AG08395 (cell line): ENCODE measurements at places on chromosomes 3 and 15.

DNA sequence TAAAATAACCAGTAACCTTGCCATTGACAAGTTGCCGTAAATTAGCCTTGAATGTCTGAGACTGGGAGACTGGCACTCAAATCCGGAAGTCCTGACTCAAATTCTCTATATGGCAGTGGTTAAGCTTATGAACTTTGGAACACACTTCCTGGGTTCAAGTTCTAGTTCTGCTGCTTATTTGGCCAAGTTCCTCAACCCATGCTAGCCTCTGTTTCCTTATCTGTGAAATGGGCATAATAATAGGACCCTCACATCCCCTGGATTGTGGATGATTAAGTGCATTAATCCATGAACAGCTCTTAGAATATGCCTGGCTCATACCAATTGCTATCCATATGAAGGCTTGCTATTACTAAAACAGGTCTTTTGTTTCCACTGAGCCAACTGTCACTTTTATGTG is 311.5 kb downstream of the EDEM1 start:
- no peak for DNase-seq

DNA sequence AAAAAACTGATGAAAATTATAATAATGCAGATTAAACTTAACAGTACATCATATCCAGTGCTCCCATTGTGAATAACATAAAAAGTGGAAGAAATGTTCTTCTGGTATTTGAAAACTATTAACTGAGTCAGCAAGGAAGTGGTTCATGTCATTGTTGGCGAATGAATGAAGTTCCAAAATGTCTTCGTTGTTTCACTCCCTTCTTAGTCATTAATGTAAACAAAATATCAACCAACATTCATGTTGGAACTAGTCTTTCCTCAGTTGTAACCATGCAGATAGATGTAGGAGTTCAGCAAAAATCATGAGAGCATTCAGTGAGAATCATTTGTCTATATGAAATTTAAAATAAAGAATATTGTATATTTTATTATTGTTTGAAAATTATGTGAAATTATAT is 44.1 kb upstream of the ICE2 start:
- peak; percentile 37 for DNase-seq

- peak; percentile 56 for DNase-seq
Observed at GRCh38 chr15:68586274-68586961, 7.6 kb downstream of the CORO2B start.

DNA sequence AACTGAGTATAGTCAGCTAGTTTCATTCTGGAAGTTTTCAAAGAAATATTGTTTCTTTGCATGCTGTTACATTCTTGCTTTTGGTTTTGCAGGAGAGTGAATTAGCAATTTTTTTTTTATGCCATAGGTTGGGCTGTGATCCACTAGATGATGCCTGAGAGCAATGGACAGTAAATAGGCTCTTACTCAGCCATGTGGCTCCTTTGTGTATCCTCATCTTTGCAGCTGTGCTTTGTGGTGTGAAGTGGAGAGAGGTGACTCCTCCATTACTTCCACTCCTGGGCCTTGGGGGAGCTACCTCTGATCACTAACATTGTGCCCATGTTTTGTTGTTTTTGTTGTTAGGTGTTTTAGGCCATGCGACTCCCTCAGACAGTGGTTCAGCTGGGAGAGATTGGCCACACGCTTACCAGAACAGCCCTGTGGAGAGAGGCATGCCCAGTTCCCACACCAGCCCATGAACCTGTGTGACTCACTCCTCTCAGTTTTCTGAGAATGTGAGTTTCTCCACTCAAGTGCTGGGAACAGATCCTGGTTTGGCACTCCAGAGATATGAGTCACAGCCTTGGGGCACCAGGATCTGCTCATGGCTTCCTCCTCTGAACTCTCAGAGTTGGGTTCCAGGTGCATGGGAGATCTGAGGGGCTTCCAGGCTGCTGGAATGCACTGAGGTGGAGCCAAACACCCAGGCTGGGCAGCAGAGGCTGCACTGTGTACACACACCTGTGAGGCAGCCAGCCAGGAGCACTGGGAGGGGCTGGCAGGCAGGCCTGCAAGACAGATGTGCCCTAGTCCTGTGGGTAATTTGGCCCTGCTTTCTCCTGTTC is 785.3 kb downstream of the ROBO2 start:
- DNase-seq = peak; percentile 81

GRCh38 chr3:163159306-163159705 is 1662.7 kb downstream of the OTOL1 start:
- no peak for DNase-seq

- DNase-seq = peak; percentile 86
Observed at GRCh38 chr3:57007521-57008460, 52.7 kb upstream of the SPATA12 start.

DNA sequence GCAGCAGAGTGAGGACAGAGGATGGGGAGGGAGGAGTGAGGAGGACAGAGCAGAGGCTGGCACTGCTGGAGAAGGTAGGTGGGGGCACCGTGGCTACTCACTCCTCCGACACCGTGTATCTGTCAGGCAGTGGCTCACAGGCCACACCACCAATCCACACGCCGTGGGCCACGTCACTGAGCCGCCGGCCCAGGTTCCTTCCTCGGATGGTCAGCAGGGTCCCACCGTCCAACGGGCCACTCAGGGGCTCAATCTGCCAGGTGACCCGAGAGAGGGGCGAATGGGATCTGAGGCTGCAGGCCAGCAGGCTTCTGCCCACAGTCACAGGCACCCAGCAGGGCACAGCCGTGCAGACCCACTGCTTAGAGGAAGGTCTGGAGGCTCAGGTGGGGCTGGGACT is 30.5 kb downstream of the H1-8 start:
- no peak for DNase-seq

GRCh38 chr3:38587548-38588131 is 61.8 kb downstream of the SCN5A start:
- no peak for DNase-seq

DNA sequence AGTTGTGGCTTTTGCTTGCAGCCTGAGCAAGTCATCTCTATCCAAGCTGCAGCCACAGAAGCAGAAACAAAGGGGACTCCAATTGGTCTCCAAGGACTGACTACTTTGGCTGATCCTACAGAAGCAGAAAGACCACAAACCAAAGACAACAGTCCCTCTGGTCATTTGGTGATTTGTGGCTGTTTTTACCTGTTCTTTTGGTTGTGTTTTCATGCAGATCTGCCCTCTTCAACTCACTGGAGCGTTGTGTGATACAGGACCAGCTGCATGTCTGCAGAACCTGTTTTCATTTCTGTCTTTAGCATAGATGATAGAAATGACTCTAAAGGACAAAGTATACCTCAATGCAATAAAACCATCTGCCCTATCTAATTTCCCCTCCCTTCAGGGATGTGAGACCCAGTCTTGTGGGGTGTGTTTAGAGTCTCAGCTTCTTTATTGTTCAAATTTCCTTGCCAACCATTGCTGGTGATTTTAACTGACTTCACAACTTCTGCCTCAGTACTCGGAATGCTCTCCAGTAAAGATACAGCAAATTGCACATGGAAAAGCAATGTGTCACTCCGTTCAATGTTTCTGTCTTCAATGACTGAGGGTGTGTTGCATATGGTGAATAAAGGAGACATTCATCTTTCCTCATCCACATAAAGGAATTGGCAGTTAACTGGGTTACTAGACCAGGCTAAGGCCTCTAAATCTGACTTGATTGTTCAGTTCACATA is 48.9 kb upstream of the SLC7A14 start:
- no peak for DNase-seq
